ENCODE measurements at places on chromosomes 1 and 21.

GRCh38 chr1:155176544-155177071, 3.0 kb downstream of the TRIM46 start:
- DNase-seq, result peak; percentile 81

GRCh38 chr1:57674801-57675200, 250.9 kb upstream of the DAB1 start:
- no peak for DNase-seq

DNA sequence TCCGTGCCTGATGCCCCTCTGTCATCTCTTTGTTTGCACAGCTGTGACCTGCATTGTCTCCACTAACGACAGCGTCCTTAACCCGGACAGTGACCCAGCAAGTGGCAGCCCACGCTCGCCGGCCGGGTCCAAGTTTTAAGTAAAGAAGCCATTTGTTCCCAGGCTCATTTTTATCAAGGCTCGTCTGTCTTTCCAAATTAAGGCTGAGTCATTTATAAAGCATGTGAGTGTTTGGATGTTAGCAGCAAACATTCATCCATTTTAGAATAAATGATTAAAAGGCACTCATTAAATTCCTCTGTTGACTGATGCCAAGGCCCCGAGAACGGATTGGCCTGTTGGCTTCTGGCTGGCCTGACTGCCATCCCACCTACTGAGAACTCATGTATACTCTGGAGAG, 514.5 kb downstream of the NPHP4 start:
- no peak for DNase-seq

GRCh38 chr1:90149101-90149500, 154.2 kb downstream of the ZNF326 start:
- no peak for DNase-seq

DNA sequence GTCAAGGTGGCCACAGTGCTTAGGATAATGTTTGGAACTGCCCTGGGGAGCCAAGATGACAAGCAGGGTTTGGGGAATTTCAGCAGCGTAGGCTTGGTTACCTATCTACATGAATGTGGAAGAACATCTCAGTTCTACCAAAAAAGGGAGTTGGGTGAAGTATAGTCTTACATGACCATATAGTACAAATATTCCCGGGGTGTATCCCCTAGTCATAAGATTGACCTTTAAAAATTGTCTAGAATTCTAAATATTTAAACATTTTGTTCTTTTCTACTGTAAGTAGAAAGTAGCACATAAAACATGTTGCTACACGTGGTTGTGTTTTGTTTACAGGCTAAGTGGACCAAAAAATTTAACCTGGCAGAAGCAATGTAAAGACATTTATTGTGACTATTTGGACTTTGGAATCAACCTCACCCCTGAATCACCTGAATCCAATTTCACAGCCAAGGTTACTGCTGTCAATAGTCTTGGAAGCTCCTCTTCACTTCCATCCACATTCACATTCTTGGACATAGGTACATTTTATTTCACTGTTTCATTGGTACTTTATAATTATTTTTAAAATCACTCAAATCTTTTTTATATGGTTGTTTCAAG, 20.3 kb downstream of the IL12RB2 start:
- DNase-seq, result no peak

GRCh38 chr21:33189237-33189636, 40.5 kb upstream of the IFNAR2 start:
- no peak for DNase-seq

- DNase-seq, result no peak
Observed at GRCh38 chr1:233879841-233880240, 24.6 kb upstream of the SLC35F3 start.

- DNase-seq, result no peak
Observed at GRCh38 chr21:44372616-44373015, 19.2 kb downstream of the TRPM2 start.

GRCh38 chr1:12532405-12533315, 85.3 kb downstream of the DHRS3 start:
- no peak for DNase-seq

DNA sequence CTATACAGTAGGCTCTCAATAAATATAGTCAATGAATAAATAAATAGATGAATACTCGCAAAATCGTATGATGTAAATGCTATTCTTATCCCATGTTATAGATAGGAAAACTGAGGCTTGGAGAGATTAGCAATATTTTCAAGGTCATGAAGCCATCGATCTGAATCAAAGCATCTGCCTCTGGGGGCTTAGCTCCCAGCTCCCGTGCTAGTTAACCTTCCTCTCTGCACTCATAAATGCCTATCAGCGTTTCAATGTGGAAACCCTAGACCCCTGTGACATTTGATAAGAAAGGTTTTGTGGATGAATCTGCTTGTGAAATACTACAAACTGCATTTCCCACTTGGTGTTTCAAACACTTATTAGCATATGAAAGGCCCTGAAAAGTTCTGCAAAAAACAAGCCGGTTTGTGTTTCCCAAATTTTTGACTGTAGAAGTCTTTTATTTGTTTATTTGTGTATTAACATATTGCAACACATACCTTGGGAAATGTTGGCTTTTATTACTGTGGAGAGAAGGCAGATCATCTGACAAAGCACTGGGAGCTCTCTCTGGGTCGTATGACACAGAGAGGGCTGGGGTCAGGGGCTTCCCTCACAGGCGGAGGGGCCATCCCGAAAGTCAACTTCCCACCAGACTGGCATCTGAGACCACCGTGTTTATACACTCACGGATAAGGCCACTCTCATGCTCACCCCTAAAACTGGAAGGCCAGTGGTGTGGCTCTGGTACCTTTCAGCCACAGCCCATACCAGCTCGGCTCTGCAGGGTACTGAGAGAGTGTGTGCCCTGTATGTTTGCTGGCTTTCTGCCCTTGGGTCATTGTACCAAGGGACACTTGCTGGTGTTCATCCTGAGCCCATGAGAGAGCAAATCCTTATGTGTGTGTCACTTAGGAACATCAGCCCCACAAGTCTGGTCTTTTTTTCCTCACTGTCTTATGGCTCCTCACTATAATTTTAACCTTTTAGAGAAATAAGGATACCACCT, 993 bp upstream of the PROK1 start:
- no peak for DNase-seq

DNA sequence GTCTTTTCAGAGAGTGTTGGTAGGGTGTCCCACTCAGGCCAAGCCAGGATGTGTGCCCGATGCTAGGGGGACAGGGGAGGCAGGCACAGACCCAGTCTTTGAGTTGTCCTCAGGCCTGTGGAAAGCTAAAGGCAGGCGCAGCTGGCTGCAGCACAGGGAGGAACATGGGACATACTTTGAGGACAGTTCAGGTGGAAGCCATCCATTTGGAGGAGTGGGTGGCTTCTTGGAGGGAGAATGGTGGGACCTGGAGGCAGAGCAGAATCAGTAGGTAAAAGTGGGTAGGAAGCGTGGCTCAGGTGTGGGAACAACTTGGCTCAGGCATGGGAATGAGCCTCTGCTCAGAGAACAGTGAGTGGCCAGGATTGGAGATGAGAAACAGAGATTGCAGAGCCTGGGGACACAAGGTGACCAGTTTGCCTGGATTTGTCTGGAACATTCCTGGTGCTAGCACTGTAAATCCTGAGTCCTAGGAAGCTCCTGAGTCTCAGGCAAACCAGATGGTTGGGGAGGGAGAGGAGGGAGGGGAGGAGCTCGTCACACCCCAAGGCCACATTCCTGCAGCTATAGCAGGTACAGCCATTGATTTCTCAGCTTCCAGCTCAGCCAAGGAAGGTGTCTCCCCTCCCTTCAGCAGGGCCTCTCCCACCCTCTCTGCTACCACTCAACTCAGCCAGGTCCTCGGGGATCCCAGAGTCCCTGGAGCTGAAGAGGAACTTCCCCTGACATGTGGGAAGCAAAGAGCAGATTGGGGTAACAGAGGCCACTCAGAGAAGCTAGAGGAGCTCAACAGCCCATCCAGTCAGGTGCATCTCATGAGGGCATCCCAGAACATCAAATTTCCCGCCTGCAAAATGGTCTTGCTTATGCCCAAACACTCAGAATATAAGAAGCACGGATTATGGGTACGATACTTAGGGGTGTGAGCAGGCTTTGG, 65.2 kb upstream of the TINAGL1 start:
- DNase-seq, result no peak

All from stimulated activated CD8-positive, alpha-beta memory T cell treated with anti-CD3 and anti-CD28 coated beads, Interleukin-7, amount 100 ng/mL, for 24 hours (primary cell).